ENCODE measurements at places on chromosomes 2 and 18.

DNA sequence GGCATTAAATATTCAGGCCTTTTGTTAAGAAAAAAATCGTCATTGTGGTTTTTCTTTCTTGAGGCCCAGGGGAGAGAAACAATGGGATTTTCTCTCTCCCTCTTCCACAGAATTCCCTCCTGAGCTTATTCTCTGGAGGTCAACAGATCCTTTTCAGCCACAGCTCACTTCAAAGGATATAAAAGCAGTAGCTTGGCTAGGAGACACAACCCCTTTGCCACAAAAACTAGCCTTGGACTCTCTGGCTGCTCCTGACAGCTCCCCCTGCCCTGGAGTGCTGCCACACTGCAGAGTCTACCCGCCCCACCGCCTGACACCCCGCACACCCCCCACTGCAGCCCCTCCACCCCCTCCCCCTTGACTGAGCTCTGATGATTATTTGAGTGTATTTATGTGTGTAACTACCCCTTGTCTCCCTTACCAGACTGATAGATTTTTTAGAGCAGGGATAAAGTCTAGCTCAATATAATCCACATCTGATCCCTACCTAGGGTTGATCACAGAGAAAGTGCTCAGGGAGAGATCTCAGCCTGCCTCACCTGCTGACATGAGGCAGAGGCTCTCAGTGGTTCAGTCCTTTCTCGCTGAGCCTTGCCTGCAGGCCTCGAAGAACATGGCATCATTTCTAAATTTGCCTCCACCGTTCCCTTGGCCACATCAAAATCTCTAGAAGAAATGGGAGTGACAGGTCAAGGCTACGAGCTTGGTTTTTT lies 132.2 kb upstream of the SP5 start:
- no peak for DNase-seq

- DNase-seq: no peak
Measured at GRCh38 chr2:150232321-150232720, 255.1 kb downstream of the RND3 start.

DNA sequence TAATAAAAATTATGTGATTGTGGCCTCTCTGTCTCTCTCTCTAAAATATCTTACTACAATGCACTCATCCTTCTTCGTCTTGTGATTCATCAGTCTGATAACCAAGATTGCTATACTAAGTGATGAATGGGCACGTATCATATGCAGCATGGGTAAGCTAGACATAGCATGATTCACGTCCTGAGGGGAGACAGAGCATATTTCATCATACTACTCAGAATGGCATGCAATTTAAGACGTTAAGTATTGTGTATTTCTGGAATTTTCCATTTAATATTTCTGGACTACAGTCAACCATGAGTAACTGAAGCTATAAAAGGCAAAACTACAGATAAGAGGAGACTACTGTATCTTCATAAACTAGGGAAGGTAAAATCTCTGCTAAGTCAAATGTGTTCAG lies 97.0 kb upstream of the CD226 start:
- DNase-seq: no peak

DNA sequence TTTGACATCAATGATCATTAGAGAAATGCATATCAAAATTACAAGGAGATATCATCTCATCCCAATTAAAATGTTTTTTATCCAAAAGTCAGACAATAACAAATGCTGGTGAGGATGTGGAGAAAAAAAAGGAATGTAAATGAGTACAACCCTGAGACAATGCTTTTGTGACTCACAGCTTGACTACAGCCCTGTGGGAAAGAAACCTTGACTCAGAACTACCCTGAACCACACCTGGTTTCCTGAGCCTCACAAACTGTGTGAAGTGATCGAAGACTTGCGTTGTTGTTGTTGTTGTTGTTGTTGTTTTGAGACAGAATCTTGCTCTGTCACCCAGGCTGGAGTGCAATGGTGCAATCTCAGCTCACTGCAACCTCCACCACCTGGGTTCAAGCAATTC lies 266.6 kb upstream of the MYT1L start:
- DNase-seq: no peak

DNA sequence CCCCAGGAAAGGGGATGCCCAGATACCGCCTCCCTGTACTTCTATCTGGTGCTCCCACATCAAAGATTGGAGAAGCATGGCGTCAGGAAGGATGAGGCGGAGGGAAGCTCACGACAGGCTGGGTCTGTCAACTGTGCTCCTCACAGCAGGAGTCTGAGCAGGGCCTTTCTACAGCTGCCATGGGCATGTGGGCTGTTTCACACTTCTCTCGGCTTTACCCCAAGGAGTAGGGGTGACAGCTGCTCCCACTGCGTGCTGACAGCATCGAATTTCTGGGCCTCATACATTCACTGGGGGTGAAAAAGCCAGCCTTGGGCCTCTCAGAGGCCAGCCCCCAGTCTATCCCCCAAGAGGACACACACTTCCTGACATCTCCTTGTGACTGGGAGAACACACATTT lies 21.1 kb downstream of the NEURL3 start:
- DNase-seq: no peak

DNA sequence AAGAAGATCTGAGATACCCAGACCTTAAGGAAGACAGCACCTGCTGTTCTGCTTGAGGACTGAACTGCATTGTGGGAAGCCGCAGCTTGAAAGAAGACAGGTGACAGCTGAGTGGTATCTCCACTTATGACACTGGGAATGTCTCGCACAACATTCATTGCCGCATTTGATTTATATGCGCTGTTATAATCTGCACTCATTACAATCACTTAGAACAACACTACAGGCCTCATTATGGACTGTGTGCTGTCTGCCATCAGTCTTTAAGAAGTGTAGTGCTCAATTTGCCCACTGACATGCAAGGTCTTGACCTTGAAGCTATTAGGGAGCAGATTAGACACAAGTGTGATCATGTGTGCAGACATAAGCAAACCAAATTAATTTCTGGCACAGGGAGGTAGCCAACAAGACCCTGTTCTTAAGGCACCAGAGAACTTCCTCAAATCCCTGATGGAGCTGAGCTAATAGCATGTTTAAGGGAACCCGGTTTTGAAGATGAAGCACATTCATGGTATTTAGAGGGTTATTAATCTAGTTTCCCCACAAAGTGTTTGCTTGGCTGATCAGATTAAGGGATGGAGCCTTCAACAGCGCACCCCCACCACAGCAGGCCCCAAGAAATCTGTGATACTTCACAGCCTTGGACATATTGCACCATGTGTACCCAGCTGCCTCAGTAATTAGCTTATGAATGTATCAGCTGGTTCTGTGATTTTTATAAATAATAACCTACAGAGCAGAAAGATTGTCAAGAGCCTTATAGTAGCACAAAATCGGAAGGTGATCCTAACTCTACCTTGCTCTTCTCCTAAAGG lies 146.8 kb downstream of the SATB2 start:
- peak; percentile 81 for DNase-seq

- DNase-seq: no peak
Measured at GRCh38 chr2:11795590-11795989, 49.2 kb downstream of the LPIN1 start.

DNA sequence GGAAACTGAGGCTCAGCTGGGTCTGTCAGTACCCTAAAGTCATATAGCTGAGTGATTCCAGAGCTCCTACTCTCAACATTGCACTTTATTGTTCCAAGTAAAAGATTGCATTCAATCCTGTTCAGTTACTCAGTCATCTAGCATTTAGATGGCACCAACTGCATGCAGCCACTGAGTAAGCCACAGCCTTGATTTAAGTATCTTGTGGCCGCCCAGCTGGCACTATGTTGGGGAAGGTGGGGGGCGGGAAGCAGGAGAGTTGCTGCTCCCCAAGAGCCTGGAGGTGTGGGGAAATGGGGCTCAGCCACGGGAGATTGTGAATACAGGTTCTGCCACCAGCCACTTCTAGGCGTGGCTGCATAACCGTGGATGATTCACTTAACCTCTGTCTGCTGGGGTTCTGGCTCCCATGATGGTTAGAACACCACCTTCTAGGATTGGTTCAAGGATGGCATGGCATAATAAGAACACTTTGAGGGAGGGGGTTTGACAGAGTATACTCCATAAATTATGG lies 17.1 kb downstream of the ZFP36L2 start:
- DNase-seq: no peak

- no peak for DNase-seq
Measured at GRCh38 chr2:66547887-66548286, 113.0 kb downstream of the MEIS1 start.

GRCh38 chr2:162062559-162062958 lies 11.5 kb downstream of the DPP4 start:
- DNase-seq: no peak

DNA sequence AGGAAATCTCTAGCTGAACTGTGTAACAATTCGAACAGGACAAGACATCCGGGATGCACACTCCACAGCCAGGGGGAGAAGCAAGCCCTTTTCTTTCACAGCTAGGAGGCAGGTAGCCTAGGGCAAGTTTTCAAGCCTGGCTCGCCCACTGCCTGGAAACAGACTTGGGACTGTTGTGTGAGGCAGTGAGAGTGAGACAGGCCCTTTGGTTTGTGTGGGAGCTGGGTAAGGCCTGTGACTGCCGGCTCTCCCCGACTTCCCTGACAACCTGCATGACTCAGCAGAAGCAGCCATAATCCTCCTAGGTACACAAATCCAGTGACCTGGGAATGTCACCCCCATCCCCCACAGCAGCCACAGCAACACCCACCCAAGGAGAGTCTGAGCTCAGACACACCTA lies 179.7 kb downstream of the WDPCP start:
- DNase-seq: no peak

DNA sequence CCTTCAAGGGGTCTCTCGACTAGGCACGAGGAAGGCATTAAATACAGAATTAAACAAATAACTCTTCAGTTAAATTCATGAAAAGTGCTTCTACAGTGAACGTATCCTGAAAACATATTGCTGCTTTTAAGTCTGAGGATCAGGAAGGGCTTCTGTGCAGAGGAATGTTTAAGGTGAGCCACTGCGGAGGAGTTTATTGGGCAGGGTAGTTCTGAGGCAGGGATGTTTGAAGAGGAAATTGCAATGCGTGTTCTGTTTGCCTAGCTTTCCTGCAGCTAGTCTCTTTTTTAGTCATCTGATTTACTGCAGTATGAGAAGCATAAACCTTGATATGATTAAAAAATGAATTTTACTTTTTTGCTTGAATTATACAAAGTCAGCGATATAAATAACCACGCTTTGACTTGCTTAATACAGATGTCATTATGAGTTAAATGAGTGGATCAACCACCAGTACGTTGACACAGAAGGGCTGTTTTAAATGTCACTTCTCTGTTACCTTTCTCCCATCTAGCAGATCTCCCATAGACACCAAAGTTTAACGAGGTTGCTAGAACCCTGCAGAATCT lies 98.7 kb downstream of the CTNNA2 start:
- DNase-seq: no peak

GRCh38 chr2:205880048-205880447 lies 197.7 kb downstream of the NRP2 start:
- DNase-seq: no peak

DNA sequence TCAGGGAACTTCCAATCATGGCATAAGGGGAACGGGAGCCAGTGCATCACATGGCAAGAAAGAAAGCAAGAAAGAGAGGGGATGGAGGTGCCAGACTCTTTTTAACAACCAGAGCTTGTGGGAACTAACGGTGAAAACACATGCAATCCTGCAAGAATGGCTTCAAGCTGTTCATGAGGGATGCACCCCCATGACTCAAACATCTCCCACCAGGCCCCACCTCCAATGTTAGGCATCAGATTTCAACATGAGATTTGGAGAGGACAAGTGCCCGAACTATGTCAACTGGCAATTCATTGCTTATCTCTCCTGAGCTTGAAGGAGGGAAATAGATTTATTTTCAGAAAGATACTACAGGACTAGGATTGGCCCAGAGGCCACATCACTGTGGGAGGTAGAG lies 270.0 kb downstream of the SLC4A3 start:
- DNase-seq: no peak

GRCh38 chr18:9260388-9261380 lies 73.9 kb upstream of the TWSG1 start:
- no peak for DNase-seq

GRCh38 chr18:48446582-48447225 lies 37.5 kb upstream of the ZBTB7C start:
- DNase-seq: peak; percentile 70

DNA sequence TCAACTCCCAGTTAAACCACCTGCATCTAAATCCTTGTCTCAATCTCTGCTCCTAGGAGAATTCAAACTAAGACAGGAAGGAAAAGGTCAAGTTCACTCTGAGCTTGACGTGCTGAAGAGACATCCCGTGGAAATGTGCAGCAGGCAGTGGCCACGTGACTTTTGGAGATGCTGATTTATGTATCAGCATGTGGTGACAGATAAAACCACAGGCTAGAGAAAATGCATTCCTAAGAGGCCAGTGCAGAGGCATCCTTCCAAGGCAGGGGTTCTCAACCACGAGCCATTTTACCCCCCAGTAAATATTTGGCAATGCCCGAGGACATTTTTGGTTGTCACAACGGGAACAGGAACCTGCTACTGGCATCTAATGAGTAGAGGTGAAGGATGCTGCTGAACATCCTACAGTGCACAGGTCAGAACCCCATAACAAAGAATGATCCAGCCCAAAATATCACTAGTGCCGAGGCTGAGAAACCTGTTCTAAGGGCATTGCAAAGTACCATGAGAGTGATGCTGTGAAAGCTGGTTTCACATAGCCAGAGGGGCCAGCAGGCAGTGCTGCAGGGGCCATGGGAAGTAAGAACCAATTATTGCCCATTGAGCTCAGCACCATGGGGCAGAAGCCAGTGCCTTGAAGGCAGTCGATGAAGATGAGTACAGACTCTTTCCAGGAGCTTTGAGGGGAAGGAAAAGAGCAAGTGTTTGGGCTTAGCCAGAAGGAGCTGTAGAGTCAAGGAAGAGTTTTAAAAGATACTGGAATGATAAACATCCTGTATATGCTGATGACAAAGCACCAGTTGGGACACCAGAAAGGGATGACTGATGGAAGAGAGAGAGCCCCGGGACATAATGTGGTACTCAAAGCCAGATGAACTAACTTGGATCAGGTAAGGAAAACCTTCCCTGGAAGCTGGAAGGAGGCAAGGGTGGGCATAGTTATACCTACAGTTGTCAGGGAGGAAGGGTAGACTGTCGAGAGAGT lies 174.6 kb downstream of the HAUS1 start:
- DNase-seq: no peak

- no peak for DNase-seq
Measured at GRCh38 chr2:10007921-10008808, 35.2 kb upstream of the KLF11 start.

DNA sequence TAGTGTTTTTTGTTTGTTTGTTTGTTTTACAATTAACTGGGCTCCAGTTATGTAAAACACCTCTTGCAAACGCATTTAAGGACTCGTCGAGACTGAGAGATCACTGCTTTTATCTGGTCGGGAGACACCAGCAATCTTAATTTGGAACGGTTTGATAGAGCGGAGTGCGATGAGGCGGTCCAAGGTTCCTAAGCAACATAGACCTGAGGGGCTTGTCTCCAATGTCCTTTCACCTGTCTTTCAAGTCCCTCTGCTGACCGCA lies 729 bp upstream of the SELENOI start:
- no peak for DNase-seq
